ENCODE measurements at places on chromosomes 6 and 20.

- DNase-seq, result no peak
Measured at GRCh38 chr6:145836170-145836569, 21.6 kb upstream of the FBXO30 start.

GRCh38 chr6:44256775-44257024 is 628 bp downstream of the SLC35B2 start:
- no peak for DNase-seq

GRCh38 chr6:116512111-116512559 is 696 bp downstream of the CALHM5 start:
- no peak for DNase-seq

- no peak for DNase-seq
Measured at GRCh38 chr6:119517428-119517827, 167.9 kb upstream of the MAN1A1 start.

GRCh38 chr6:32792901-32793435 is 23.8 kb downstream of the HLA-DOB start:
- DNase-seq, result no peak

Data from activated CD4-positive, alpha-beta T cell treated with anti-CD3 and anti-CD28 coated beads, Interleukin-2, amount 50 U/mL, for 4 hours (primary cell).